ENCODE measurements at places on chromosomes 7 and 10.

- DNase-seq: no peak
Observed at GRCh38 chr10:121070275-121071070, 219.3 kb downstream of the WDR11 start.

- DNase-seq: no peak
Observed at GRCh38 chr10:11828682-11829284, 5.6 kb downstream of the PROSER2 start.

DNA sequence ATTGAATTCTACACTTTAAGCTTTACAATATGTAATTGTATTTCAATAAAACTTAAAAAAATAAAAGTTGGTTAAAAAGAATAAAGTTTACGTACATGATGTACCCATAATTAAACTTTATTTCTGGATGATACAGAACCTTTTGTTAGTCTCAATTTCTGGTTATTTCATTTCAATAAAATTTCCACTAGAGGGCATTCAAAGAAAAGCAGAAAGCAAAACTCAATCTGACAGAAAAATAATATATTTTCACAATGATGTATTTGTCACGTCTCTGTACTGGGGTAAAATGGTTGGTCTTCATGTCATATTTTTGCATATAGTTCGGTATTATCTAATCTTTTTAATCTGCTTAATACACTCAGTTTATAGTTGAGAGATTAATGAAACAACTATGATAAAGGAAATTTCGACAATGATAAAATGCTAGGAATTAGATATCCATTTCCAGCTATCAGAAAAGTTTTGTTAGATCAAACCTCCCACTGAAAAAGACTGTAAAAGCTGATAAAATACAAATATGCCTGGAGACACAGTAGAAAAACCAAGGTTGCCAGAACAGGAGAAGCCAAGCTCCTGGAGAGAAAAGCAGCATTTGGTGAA is 27.4 kb downstream of the ASZ1 start:
- DNase-seq: no peak

DNA sequence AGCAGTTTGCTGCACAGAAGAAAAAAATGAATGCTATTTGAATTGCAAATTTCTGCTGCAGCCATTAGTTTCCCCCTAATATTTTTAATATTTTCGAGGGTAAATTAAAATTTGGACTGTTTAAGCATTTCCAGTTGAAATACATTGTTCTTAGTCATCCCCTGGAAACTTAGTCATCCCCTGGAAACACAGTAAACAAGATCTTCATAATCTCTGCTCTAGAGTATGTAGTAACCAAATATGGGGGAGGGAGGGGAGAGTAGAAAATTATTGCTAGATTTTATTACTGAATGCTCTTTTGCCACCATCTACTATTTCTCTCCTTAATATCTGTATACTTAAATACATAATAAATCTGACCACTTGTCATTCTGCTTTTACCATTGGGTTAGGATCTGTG is 1053.3 kb downstream of the SORCS1 start:
- no peak for DNase-seq

DNA sequence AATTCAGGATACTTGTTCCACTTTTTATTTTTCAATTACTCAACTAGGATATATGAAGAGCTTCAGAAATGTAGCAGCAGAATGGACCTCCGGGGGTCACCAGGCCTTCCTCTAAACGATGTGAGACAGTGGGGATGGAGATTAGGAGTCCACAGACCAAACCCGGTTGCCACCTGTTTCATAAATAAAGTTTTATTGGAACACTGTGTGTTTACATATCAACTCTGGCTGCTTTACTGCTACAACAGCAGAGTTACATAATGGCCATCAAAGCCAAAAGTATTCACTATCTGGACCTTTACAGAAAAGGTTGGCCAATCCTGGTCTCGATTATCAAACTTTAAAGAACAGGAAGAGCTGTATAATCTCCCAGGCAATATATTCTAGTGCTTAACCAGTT is 30.8 kb downstream of the RAPGEF5 start:
- DNase-seq: no peak

DNA sequence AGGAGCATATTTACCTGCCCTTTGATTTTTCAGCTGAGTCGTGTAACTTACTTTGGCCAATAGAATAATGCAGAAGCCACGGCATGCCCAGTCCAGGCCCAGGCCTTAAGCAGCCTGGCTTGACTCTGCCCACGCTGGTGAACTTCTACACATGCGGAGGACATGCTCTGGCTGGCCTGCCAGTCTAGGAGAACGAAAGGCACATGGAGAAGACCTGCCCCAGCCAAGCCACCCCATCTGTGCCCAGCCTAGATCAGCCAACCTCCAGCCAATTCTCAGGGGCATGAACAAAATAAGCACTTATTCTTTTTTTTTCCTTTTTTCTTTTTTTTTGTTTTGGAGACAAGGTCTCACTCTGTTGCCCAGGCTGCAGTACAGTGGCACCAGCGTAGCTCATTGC is 112.7 kb upstream of the NANOS1 start:
- no peak for DNase-seq

DNA sequence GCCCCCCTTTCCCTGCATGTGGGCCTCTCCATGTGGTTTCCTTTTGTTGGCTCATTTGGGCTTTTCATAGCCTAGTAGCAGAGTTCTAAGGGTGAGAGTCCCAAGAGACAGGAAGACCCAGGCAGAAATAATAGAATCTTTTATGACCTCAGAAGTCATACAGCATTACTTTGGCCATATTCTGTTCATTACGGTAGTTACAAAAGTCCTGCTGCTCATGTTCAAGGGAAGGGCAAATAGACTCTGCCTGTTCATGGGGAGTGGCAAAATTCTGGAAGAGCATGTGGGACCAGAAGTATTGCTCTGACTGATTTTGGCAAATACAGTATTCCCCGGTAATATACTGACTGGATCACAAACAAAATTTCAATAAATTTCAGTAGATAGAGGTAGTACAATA is 910.3 kb downstream of the LRMDA start:
- no peak for DNase-seq

GRCh38 chr10:22058201-22058600 is 54.7 kb upstream of the DNAJC1 start:
- DNase-seq: no peak

- no peak for DNase-seq
Observed at GRCh38 chr10:6522230-6522629, 57.8 kb downstream of the PRKCQ start.

GRCh38 chr10:57996536-57996935 is 271.2 kb downstream of the IPMK start:
- DNase-seq: no peak

DNA sequence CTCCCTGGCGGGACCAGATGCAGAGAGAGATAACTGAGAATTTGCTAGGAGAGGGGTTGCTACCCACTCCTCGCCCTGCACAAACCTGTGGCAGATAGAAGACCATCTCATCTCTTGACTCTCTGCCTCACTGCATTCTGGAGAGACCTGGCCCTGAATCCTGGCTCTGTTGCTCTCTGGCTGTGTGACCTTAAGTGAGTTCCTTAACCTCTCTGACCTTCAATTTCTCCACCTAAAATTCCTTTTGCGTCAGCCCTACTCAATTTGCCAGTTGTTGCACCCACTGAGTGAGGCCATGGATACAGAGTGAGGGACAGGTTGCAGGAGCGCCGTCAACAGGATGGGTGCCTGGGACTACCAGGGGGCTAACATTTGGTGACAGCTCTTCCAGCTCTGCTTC is 5.2 kb downstream of the C10orf71 start:
- no peak for DNase-seq

DNA sequence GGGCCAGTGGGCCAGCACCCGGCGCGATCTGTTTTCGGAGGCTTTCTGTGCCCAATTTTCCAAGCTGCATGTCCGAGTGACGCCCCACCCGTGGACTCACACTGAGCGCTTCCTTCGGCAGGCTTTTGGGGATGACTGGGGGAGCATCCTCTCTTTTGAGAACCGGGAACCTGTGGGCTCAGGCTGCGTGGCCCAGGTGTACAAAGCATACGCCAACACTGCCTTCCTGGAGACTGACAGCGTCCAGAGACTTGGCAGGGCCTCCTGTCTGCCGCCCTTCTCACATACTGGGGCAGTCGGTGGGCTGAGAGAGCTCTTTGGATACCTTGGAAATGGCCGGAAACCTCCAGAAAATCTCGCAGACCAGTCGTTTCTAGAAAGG is 1.0 kb downstream of the ADCK2 start:
- DNase-seq: no peak

DNA sequence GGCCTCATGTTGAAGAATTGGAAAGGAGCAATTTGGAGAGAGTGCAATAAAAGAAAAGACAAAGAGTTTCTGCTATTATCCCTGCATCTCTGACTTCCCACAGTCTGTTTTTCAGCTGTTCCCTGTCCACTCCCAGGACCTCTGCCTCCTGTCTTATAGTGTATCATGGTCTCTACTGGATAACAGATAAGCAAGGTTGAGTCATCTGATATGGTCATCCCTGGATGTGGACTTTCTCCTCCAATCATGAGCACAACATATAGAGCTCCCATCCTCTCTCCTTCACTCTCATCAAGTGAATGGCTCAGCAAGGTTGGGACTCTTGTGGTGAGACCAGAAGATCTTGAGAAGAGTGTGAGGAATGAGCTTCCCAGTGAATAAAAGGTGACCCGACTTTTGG is 123.1 kb downstream of the PLCE1 start:
- DNase-seq: no peak

GRCh38 chr7:53350241-53350640 is 314.8 kb downstream of the POM121L12 start:
- no peak for DNase-seq

- no peak for DNase-seq
Observed at GRCh38 chr7:47762207-47762606, 180.3 kb upstream of the TNS3 start.

DNA sequence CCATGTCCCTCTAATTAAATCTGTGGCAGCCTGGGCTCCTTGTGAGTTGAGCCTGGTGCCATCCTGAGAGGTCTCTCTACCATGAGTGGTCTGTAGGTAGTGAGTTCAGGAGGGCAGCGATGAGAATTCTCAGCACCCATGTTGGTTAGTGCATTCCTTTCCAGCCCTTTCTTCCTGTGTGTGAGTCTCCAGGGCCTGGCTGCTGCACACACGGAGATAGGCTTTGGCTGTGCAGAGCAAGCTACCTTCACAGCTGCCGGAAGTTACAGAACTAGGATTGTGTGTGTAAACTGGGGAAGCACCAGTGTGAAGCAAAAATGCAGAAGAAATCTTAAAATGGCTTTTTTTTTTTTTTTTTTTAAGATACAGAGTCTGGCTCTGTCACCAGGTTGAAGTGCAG is 358.6 kb downstream of the PAXIP1 start:
- no peak for DNase-seq

- DNase-seq: no peak
Observed at GRCh38 chr7:26166684-26167266, 14.8 kb downstream of the NFE2L3 start.

DNA sequence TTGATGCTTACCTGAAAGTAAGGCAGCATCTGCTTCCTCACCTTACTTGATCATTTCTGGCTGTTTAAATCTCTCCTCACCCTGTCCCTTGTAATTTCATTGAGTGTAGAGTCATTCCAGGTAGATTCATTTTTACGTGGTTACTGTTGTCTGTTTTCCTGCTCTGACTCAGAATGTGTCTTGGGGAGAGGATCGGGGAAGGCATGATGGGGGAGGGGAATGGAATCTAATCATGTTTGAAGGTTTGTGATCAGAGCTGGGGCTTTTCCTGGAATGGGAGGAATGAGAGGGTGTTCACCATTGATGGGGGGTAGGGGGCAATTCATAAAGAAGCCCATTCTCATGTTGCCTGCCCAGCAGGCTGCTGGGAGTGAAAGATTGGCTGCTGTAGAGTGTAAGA is 18.7 kb downstream of the SEC24C start:
- no peak for DNase-seq

DNA sequence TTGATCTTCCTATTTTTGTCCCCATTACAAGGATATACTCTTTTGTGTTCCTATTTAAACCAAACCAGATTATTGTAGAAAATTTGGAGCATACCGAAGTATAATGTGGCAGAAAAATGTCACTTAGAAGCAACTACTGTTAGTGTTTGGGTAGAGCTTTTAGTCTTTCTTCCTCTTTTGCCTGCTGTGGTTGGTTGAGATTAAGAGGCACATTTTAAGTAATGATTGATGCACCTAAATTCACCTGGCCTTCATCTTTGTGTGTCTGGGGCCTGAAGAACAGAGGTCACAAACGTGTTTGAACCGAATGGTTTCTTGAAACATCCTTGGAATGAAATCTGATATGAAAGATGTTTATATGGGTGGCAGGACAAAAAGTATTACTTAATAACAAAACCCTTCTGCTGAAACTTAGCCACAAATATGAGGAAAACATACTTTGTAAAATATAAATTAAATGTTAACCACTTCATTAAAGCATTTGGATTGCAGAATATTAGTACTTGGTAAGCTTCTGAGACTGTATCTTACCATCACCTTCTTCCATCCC is 2.6 kb downstream of the BPGM start:
- DNase-seq: no peak

DNA sequence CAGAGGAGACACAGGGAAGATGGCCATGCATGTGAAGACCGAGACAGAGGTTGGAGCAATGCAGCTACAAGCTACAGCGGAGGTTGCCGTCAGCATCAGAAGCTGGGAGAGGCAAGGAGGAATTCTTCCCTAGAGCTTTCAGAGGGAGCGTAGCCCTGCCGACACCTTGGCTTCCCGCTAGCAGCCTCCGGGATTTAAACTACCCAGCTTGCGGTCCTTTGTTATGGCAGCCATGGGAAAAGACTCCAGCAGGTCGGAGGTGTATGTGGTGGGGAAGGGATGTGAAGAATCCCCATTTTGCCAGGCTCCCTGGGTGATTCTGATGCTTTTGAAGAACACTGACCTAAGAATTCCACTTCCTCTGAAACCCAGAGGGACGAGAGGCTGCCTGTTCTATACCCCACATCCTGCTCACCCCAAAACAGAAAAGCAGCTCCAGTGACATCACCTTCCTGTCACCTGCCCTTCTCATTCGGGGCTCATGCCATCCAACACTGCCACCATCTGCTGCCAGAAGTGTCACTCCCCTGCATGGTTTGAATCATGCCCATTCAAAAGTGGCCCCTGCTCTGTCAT is 3.3 kb upstream of the SEPHS1 start:
- no peak for DNase-seq

GRCh38 chr7:2158331-2159175 is 74.2 kb downstream of the MAD1L1 start:
- DNase-seq: no peak

DNA sequence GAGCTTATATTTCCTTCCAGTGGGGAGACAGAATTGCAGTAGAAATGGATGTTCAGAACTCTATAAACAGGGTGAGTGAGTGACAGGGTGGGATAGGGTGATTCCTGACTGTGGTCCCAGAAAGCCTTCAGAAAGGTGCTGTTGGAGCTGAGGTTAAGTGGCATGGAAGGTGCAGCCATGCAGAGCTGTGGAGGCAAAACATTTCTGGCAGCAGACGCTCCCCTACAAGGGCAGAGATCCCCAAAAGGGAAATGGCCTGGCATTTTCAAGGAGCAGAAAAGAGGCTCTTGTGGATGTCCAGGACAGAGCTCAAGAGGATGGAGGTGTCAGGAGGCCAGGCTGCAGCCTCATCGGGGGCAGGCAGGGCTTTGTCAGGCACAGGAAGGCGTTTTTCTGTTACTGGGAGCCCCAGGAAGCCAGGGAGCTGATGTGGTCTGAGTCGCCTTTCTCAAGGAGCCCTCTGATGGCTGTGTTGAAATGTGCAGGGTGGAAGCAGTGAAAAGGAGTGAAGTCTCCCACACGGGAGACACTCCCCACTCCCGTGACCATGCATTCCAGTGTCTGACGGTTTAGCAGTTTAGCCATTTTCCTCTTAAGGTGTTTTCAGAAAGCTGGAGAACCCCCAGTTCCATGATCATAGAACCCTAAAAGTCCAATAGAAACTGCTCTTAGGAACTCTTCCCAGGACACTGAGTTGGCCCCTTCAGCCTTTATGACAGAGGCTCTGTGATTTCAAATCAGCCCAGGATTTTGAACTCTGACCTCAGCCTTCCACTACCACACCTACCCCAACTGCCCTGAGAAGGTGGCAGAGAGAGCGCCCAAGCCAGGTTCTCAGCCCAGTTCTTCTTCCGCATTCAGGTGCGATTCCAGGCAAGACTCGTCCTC is 96.2 kb downstream of the C10orf105 start:
- DNase-seq: no peak
